Activated B cell treated with CpG ODN at 0.5 μM for 24 hours (primary cell): ENCODE measurements at places on chromosomes 1 and 21.

- no peak for DNase-seq
Measured at GRCh38 chr1:31704271-31705079, 658 bp upstream of the COL16A1 start.

- DNase-seq = no peak
Measured at GRCh38 chr1:46057781-46058180, 74.6 kb downstream of the PIK3R3 start.

- no peak for DNase-seq
Measured at GRCh38 chr1:111220302-111220890, 7.1 kb upstream of the CHI3L2 start.

- no peak for DNase-seq
Measured at GRCh38 chr1:183365093-183365492, 53.1 kb downstream of the NMNAT2 start.

DNA sequence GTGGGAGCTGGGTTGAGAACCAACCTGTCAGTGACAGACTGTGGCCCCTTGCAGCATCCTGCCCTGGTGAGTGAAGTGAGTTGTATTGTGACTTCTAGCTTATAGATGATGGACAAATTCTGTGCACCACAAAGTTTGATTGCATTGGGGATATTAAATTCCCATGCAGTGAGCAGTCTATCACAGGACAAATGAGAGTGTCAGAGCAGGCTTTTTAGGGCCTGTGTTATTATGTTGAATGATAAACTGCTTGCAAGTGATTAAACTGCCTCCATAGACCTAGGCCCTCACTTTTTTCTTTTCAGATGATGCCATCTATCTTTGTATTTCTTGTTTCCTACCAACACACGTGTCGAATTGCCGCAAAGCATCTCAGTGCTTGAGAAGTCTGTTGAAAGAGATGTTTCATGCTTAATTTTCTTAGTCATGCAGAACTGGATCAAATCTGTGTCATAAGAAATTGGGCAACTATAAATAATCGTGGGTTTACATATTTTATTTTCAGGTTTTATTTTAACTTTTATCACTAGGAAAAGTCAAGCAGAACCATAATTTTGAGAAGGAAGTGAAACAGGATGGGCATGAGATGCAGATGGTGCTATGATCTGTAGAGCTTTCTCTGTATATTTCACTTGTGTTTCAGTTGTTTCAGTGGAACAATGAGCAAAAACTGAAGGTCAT is 199.2 kb downstream of the S1PR1 start:
- DNase-seq = no peak

- DNase-seq = peak; percentile 3
Measured at GRCh38 chr1:24905979-24906720, 23.9 kb downstream of the RUNX3 start.

- no peak for DNase-seq
Measured at GRCh38 chr1:38370716-38371504, 324.3 kb upstream of the POU3F1 start.

GRCh38 chr1:43437031-43437973 is 16.4 kb downstream of the HYI start:
- peak; percentile 8 for DNase-seq

- DNase-seq = no peak
Measured at GRCh38 chr1:168693197-168693871, 35.7 kb downstream of the DPT start.

- DNase-seq = no peak
Measured at GRCh38 chr21:28513428-28513827, 479.2 kb downstream of the LTN1 start.

GRCh38 chr1:17554954-17555353 is 15.5 kb downstream of the ARHGEF10L start:
- DNase-seq = no peak

GRCh38 chr1:67817319-67817718 is 15.9 kb downstream of the GNG12 start:
- DNase-seq = no peak

- DNase-seq = peak; percentile 64
Measured at GRCh38 chr1:153536012-153536670, 350 bp upstream of the S100A6 start.

GRCh38 chr21:17514124-17514845 is 1.4 kb downstream of the CXADR start:
- DNase-seq = no peak

DNA sequence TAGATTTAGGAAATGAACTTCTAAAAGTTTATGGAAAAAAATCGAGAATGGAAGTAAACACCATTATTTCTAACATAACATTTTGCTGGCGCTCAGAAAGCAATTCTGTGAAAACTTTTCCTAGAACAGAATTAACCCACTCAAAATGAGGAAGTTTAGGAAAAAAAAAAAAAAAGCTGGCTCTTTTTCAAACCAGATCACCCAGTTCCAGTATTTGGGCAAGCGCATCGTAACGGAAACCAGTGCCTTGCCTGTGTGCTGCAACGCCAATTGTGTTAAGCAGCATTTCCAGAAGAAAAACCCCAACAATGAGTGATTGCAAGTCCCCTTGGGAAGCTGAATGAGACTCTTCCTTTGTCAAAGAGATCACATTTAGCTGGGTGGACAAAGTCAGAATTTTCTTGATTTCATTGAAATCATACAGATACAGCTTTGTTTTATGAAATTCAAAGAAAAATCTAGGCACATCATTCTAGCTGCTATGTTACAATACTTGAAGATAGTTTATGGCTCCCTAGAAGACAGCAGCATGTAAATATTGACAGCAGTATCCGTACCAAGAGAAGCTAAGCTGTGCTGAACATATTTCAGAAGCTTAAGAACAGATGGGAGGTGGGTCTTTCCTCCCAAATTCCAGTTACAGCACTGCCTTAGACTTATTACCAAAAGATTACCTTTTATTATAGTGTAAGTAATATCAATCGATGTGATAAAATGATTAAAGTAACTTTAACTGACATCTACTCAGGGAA is 113.4 kb downstream of the ERG start:
- no peak for DNase-seq

DNA sequence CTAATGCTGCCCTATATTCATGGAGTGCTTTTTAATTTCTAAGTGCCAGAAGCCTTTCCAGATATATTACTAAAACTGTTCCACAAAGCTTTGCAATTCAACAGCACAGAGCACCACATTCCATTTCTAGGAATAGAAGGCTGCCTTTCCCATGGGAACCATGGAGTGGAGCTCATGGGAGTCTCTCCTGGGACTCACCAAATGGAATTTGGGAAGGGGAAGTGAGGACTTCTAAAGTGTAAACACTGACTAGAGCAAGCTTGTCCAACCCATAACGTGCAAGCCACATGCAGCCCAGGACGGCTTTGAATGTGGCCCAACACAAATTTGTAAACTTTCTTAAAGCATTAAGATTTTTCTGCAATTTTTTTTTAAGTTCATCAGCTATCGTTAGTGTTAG is 190.4 kb upstream of the TNR start:
- DNase-seq = no peak

DNA sequence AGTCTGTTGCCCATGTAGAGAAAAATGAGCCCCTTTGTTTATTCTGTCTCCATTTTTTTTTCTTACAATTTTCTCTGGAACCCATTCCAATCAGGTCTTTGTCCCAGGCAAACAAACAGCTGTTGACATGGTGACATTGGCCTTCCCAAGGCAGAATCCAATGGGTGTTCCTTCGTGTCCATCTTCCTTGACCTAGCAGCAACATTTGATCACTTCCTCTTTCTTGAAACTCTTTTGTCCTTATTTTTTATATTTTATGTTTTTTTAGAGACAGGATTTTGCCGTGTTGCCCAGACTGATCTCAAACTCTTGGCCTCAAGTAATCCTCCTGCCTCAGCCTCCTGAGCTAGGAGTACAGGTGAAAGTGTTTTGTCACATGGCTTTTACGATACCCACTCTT is 65.4 kb upstream of the CACNA1E start:
- DNase-seq = no peak

DNA sequence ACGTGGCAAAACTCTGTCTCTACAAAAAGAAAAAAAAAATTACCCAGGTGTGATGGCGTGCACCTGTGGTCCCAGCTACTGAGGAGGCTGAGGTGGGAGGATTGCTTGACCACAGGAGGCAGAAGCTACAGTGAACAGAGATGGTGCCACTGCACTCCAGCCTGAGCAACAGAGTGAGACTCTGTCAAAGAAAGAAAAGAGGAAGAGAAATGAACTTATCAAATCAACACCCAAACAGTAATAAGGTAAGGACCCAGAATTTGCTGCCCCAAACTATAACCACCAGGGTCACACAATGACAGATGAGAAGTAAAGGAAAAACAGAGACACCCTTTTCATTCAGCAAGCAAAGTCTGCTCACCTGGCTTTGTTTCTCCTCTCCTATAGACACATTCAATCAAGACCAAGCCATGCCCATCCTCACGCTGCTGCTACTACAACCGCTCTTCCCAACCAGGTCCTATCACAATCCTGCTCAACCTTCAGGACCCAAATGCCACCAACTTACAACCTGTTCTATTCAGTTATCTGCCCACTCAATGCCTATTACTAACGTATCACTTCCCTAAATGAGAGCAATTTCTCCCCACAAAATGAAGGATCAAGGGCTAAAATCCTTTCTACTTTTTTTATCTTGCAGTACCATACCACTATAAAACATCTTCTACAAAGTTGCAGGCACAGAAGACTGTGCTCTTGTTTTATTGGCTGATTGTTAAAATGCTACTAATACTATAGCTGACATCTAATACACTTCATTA is 183.5 kb downstream of the RERE start:
- DNase-seq = no peak
